ENCODE measurements at places on chromosomes 5 and 9. TPM values are rescaled to one million over a fixed set of nuclear protein-coding genes. Genes with fewer than 3 reads are reported as not detected.

DNA sequence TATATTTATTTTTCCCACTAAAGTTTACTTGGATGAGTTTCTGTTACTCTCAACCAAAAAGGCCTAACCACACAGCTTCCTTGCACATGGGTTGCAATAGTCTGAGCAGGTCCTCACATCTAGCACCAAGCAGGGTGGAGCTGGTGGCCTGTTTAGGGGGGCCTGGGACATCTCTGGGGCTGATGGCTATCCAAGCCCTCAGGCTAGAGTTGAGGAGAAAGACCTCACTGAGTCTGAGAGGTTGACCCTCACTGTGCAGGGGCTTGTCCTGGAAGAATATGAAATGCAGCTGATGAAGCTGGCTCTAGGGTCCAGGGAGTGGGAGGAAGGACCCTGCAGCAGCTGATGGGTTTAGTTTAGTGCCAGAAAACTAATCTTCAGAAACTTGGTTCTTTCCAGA lies 217.1 kb upstream of the MVB12B start:
- DNase-seq: no peak

DNA sequence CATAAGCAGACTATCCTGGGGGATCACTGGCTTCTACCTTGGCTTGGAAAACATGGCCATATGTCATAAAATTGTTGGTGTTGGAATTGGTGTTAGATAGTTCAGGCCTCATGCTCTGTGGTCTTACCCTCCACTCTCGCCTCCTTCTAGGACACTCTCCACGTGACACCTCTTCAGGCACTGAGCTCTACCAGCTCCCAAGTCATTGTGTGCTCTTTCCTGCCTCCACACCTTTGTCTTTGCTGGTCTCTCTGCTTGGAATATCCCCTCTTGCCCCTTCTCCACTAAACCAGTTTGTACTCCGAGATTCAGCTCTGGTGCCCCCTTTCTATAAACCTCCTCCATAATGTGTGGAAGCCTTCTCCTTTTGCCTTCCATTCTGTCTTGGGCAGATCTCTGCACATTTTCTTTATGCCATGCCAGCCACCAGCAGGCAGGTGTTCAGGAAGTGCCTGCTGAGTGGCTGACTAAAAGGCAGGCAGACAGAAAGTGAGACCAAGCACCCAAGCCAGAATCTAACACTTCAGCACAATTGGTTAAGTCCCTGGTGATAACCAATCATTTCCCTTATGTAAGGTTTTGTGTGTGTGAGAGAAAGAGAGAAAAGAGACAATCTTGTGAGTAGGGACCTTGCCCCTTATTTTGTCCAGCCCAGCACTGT lies 37.7 kb downstream of the SAR1B start:
- no peak for DNase-seq

CAVIN4 gene
- polyA plus RNA-seq: 255 TPM

DNA sequence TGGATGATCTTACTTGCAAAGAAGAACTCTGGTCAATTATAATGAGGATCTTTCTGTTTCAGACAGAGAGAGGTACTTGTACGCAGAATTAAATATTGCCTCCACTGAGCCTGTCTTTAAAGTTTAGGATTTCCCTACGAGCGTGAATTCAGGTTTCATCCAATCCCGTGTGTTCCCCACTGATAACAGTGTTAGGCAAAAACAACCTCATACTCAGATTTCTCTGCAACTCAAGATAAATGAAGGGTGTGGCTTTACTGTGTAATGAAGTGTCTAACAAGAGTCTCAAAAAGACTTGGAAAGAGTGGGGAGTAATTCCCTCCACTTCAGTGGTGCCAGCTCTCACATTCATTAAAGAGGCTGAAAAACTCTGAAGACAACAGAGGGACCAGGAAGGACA lies 53.2 kb upstream of the ACO1 start:
- DNase-seq: no peak

DNA sequence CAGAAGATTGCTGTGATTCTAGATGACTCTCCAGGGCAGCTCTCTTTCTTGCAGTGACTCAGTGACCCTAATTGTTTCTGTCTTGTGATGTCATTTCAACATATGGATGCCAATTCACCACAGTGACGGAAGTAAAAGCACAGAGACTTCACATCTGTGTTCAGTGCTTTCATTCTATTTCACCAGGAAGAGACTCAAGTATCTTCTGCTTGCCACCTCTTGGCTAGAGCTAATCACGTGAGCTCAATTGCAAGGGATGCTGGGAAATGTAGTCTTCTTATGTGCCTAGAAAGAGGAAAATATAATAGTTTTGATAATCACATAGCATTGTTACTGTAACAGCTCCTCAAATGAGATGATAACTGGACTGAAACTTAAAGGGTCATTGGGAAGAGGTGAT lies 453.3 kb upstream of the KLF4 start:
- no peak for DNase-seq

All from hindlimb muscle (tissue), 1 donor.